ENCODE measurements at places on chromosomes 6 and 20.
A peak's percentile ranks its signal among the peaks of the same experiment; 100 is the strongest.

DNA sequence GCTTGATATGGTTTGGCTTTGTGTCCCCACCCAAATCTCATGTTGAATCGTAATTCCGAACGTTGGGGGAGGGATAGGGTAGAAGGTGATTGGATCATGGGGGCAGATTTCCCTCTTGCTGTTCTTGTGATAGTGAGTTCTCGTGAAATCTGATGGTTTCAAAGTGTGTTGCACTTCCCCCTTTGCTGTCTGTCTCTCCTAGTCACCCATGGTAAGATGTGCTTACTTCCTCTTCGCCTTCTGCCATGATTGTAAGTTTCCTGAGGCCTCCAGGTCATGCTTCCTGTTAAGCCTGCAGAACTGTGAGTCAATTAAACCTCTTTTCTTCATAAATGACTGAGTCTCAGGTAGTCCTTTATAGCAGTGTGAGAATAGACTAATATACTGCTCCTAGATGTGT, 19.9 kb downstream of the PFDN4 start:
- DNase-seq = no peak

- no peak for DNase-seq
These were observed 17.0 kb downstream of the PHF20 start for GRCh38 chr20:35788796-35789195.

DNA sequence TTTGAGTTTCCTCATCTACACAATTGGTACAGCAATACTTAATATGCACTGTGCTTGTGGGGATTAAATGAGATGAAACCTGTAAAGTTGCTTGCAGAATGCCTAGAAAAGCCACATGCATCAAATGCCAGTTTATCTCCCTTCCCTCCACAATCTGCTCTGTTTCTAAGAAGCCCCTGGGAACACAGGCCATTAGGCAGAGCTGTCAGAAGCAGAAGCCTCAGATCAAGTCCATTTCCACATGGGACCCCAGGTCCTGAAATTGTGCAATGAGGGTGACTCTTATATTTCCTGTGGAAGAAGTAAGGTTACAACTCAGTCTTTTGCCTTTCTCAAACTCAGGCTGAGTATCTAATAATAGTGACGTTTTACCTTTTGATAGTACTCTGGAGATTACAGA, 737.4 kb downstream of the KIF16B start:
- no peak for DNase-seq

DNA sequence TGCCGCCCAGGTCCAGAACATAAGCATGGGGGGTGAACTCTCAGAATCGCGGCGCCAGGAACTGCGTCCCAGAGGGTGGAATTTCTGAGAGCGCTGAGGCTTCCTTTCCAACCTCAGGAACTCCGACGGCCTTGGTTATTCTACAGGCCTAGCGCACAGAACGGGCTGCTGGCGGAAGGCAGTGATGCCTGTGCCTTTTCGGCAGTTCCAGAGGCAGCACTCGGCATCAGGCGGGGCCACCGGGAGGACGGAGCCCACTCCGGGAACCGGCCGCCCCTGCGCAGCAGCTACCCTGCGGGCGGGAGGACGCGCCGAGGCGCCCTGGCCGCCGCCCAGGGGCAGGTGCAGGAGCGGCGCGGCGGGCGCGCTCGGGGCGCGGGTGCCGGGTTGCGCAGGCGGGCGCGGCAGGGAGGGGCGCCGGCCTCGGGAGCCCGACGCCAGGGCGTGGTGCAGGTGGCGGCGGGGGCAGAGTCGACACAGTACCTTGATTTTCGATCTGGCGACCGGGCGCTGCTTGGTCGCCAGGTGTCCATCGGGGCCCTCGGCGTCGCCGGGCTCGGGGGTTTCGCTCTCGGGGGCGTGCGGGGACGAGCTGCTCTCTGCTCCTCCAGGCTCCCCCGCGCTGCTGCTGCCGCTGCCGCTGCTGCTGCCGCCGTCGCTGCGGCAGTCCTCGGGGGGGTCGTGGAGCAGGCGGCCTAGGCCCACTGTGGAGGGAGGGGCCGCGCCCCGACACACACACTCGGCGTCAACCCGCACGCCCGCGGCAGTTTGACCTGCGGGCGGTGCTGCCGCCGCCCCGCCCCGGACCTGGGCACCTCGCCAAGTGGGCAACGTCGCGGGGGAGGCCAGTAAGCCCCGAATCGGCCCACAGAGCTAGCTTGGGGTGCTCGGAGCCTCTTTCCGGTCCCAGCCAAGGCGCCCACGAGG, 1.3 kb downstream of the OVOL2 start:
- DNase-seq = no peak

- no peak for DNase-seq
These were observed 77.8 kb downstream of the NINL start for GRCh38 chr20:25507385-25508082.

DNA sequence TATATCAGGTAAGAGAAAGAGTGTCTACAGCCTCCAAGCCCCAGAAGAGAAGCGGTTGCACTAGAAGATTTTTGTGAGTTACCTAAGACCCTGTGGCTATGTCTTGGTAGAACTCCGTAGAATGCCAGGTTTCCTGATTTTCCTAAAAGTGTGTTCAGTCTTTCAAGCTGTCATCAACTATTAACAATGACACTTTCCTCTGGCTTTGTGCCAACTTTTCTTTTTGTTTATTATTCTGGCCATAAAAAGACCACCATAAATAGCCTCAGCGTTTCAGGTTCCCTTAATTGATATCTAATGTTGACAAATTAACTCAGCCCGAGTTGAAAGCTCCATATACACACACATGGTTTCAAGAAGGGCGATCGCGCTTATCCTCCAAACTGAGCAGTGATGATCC, 1.2 kb downstream of the PAK5 start:
- no peak for DNase-seq

GRCh38 chr20:50496773-50497385, 13.3 kb upstream of the PTPN1 start:
- DNase-seq = no peak

- no peak for DNase-seq
These were observed 34.0 kb upstream of the JAG1 start for GRCh38 chr20:10707791-10708190.

DNA sequence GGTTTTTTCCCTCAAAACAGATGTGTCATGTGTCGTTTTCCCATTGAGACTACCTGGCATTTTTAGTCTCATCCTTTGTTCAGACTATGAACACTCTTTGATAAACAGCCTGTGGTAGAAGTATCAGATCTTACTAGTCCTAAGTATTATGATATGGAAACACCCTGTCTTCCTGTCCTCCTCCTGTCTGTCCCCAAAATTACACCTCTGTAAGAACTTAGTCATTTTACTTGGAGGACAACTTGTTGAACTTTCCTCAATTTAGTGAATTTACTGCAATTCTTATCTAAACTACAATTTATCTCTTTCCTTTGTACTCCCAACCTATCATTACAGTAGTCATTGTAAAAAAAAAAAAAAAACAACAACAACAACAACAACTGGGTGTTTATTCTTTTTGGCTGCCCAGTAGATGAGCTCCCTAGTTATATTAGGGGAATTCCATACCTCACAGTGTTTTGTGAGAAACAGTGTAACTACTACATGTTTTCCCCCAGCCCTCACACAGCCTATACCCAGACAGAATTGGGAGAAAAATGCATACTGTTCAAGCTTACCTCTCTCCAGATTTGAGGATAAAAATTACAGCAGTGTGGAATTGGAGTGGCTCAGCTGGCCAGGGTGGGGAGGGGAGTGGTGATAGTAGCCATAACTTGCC, 18.5 kb upstream of the ERVFRD-1 start:
- no peak for DNase-seq

DNA sequence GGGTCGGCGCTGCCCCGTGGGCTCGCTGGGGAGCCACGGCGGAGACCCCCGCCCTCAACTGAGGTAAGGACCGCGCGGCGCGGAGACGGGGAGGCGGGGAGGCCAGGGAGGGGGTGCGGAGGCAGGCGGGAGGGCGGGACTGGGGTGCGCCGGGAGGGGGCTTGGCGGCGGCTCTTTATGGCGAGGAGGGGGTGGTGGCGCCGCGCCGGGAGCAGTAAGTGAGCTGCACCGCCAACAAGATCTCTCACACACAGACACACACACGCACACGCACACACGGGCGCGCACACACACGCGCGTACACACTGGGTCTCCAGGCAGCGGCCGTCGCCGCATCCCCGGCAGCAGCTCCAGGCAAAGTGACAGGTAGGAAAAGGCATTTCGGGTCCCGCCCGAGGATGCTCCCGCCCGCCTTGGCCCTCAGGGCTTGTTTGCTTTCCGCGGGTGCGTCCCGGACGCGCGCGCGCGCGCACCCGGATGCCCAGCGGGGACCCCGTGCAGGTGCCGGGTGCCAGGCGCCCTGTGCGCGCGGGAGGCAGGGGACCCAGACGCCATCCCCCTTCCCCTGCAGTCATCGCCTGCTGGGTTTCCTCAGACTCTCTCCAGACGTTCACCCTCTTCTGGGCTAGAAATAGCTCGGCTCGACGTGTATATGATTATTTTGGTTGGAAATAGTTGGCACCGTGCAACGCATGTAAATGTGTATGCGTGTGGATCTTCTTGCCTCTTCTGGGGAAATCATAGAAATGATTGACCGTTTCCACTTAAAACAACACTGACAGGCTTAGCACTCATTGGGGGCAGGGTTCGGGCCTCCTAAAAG, at the start of gene PLCB4:
PLCB4 (plus strand) TSS at position 247 of the 823 bp plus-strand sequence. CDS start 238,728 bp downstream, outside the sequence.
- peak; percentile 75 for DNase-seq

GRCh38 chr6:8195040-8195713, 92.8 kb upstream of the EEF1E1 start:
- no peak for DNase-seq

GRCh38 chr20:16692009-16692408, 37.8 kb upstream of the SNRPB2 start:
- DNase-seq = no peak

GRCh38 chr6:152232501-152233151, 404.5 kb downstream of the SYNE1 start:
- no peak for DNase-seq

DNA sequence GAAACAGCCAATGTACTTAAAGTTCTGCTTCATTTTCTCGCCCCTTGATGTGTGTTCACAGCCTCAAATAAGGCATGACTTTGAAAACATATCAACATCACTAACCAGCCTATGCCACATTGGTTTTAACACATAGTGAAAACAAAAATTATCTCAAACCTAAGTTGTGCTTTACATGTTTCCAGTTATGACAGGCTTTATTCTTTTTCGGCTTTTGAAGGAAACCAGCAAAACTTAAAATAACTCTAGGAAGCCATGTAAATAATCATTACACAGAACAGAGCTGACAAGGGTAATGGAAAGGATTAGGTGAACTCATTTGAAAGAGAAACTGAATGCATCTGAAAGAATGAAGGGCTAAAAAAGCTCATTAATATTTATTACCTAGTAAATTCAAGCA, 42.1 kb downstream of the BMP5 start:
- no peak for DNase-seq

- DNase-seq = no peak
These were observed 31.6 kb upstream of the HLA-G start for GRCh38 chr6:29796026-29796425.

- DNase-seq = no peak
These were observed 191.4 kb downstream of the REV3L start for GRCh38 chr6:111291336-111292259.

DNA sequence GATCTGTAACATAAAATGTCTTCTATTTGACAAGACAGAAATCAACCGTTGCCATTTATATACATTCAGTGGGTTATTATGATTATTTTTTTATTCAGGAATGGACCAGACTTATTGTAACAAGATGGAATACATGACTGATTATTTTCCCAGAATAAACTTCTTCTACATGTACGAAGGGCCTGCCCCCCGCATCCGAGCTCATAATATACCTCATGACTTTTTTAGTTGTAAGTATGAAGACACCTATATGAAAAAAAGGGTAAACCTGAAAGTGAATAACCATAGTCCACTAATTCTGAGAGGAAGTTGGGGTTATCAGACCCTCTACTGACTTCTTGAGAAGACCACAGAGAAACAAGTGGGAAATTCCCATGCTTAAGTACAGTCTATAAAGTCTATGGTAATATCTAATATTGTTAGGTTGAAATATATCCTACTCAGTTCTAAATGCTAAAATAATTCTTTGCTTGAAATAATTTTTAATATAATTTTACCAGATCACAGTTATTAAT, 15.9 kb downstream of the OR2A4 start:
- no peak for DNase-seq

- no peak for DNase-seq
These were observed 488.9 kb upstream of the CITED2 start for GRCh38 chr6:139863346-139863745.

GRCh38 chr6:8086755-8087306, 15.5 kb downstream of the EEF1E1 start:
- no peak for DNase-seq

GRCh38 chr20:34362502-34363061, 491 bp upstream of the ITCH start:
- no peak for DNase-seq

GRCh38 chr20:46011631-46012482, 3.1 kb downstream of the MMP9 start:
- DNase-seq = no peak

DNA sequence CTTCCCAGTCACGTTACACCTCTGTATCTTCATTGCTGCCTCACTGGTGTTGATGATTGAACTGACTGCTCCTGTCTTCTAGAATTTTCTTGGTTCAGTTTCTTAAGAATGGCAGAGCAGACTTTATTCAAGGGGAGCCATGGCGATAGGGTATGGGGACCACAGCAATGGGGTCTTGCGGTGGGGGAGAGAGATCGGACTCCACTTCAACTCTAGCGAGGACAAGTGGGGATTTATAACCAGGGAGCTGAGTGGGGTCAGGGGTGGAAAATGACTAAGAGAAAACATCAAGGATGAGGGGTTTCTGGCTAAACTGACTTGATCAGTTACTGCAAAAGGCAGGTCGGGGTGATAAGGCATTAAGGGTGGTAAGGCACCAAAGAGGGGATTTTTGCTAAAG, 156.4 kb downstream of the CD83 start:
- DNase-seq = no peak

GRCh38 chr6:11416936-11417576, 120.5 kb upstream of the TMEM170B start:
- no peak for DNase-seq

GRCh38 chr6:96066376-96066775, 50.6 kb downstream of the FUT9 start:
- no peak for DNase-seq
